ENCODE measurements at places on chromosomes 4 and X. TPM values are rescaled to one million over a fixed set of nuclear protein-coding genes. Genes with fewer than 3 reads are reported as not detected.

- no peak for DNase-seq
These were observed 126.9 kb upstream of the CBR4 start for GRCh38 chr4:169136796-169137557.

DNA sequence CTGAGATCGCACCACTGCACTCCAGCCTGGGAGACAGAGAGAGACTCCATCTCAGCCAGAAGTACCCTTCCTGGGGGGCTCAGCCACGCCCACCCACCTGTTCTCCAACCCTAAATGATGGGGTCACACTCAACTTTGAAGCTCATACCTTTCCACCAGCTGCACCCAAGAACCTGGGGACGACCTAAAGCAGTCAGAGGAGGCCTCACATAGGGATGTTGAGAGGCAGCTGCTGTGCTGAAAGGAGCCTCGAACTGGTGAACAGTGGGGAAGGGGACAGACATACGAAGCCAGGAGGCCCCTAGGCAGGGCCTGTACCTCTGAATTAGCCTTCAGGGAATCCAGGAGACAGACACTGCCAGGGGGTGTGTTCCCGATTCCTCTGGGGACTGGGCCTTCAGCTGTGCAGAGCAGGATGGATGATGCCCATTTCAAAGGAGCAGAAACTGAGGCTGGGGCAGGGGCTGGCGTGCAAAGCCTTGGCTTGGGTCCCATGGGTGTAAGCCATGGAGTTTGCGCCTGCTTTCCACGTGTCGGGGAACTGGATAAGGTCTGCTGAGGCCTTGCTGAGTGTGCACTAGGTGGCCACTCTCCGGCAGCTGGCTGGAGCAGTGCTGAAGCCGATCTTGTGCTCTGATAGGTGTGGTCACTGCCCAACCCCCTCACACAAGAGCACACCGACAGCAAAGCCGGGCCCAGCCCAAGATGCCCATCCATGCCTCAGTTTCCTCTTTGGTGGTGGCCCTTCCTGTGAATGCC lies 130.8 kb downstream of the CPZ start:
- DNase-seq: no peak

- no peak for DNase-seq
These were observed 1341.7 kb downstream of the PCDH7 start for GRCh38 chr4:32061916-32062315.

DNA sequence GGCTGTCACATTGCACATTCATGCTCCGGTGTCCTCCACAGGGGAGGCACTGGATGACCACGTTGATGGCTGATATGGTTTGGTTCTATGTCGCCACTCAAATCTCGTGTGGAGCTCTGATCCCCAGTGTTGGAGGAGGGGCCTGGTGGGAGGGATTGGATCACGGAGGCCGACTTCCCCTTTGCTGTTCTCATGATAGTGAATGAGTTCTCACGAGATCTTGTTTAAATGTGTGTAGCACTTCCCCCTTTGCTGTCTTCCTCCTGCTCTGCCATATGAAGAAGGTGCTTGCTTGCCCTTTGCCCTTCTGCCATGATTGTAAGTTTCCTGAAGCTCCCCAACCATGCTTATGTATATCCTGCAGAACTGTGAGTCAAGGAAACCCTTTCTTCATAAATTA lies 22.3 kb upstream of the NAT8L start:
- DNase-seq: no peak

DNA sequence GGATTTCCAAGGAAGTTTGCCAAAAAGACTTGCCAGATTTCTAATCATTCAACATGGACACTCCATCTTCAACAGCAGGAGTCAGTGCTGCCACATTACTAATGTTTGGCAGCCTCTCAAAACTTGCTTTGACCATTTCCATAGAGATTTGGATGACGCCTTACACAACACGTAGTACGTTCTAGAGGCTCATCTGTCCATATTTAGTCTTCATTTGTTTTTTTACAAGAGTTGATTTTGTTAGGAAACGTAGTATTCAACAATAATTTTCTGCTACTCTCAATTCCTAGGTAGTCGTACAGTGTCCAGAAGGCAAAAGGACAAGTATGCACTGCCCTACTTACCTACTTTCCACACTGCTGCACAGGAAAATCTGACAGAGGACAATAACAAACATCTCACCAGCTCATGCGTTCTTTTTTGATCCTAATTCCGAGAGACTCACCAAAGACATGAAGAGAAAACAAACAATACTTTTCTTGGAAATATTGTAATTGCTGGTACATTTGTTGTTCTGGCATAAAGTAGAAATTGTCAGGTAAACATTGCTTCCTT lies 117.3 kb downstream of the SNCA start:
- no peak for DNase-seq

- DNase-seq: no peak
These were observed 919.1 kb downstream of the ADGRL3 start for GRCh38 chr4:62119195-62119594.

DNA sequence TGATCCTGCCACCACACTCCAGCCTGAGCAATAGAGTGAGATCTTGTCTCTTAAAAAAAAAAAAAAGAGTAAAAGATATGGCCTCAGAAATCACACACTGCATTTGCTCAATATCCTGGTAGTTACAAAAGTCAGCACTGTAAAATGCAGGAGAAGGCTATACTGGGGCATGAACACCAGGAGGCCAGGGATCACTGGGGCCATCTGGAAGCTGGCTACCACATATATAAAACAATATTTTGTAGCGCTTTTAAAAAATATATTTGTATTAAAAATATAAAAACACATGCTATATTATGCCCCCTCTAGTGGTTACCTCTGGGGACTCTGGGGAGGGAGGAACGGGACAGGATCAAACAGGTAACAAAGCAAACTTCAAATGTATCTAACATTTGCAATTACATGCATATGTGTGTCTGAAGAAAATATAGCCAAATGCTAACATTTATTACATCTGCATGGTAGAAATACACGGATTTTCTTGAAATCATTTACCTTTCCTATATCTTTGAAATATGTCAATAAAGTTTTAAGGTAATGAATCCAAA lies 4.0 kb downstream of the C4orf46 start:
- no peak for DNase-seq

GRCh38 chr4:143386812-143387211 lies 50.1 kb downstream of the GAB1 start:
- DNase-seq: no peak

GRCh38 chr4:143356493-143356892 lies 19.8 kb downstream of the GAB1 start:
- no peak for DNase-seq

GRCh38 chr4:97548186-97548585 lies 595.1 kb downstream of the STPG2 start:
- no peak for DNase-seq

- no peak for DNase-seq
These were observed 372.2 kb downstream of the INPP4B start for GRCh38 chr4:142473960-142474338.

DNA sequence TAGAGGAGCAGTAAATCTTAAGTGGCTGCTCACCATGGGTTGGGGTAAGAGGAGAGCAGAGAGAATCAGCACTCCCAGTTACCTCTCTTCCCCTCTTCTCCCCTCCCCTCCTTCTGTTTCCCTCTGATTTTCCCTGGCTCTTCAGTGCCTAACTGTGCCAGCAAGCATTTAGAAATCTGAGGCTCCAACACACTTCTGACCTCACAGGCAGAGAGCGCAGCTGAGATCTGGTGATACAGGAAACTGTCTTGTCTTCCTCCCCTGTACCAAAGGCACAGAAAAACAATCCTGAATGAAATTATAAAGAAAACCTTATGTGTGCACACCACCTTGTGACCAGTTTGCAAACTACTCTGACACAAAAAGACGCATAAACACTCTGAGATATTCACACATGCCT lies 82.4 kb upstream of the SMIM10 start:
- DNase-seq: peak; percentile 5

GRCh38 chr4:60019180-60019579 lies 1180.9 kb upstream of the ADGRL3 start:
- no peak for DNase-seq

- DNase-seq: peak; percentile 69
These were observed 45.2 kb downstream of the TRIM2 start for GRCh38 chr4:153249199-153250041.

DNA sequence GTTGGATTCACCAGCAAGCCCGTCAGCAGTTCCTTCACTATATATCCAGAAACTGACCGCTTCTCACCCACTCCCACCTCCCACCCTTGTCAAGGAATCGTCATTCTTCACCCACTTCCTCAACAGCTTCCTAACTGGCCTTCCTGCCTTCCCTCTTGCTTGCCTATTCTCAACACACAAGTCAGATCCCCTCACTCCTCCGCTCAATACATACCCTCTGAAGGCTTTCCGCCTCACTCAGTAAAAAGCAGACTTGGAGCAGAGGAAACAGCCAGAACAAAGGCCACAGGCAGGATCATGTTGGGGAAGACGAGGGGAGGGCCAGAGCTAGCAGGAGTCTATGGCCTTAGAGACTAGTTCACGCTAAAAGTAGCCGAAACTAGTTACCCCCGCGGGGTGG lies 23.7 kb downstream of the RWDD4 start:
- no peak for DNase-seq

DNA sequence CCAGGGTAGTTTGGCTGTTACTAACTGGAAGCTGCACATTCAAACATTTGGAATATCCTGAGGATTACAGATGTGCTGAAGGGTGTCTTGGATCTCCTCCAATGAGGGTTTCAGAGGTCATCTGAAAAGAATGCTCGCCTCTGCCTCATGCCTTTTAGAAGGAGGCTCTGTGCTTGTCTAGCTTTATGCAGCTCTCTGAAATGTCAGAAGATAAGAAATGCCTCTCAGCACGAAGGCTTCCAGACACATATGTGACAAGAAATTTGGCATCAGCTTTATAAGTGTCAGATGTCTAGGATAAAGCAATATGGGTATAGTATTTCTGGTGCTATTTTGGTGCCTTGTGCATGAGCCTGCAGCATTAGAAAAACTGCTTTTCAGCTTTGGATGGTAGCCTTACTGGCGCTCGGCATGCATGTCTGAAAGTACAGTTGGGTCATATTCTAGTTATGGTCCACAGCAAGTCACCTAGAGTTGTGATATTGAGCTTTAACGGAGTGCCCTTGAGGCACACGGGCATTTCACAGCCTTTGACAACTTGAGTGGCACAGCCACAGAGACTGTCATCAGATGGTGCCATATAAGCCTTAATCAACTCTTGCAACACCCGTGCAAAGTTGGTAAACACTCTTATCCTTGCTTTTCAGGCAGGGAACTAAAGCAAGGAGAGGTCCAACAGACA lies 70.8 kb upstream of the PGRMC2 start:
- peak; percentile 88 for DNase-seq

- DNase-seq: no peak
These were observed 84.8 kb upstream of the TFDP3 start for GRCh38 chrX:133302775-133303445.

GRCh38 chr4:61320154-61320553 lies 120.0 kb downstream of the ADGRL3 start:
- no peak for DNase-seq

GRCh38 chr4:8772499-8773123 lies 99.0 kb downstream of the HMX1 start:
- DNase-seq: no peak

DNA sequence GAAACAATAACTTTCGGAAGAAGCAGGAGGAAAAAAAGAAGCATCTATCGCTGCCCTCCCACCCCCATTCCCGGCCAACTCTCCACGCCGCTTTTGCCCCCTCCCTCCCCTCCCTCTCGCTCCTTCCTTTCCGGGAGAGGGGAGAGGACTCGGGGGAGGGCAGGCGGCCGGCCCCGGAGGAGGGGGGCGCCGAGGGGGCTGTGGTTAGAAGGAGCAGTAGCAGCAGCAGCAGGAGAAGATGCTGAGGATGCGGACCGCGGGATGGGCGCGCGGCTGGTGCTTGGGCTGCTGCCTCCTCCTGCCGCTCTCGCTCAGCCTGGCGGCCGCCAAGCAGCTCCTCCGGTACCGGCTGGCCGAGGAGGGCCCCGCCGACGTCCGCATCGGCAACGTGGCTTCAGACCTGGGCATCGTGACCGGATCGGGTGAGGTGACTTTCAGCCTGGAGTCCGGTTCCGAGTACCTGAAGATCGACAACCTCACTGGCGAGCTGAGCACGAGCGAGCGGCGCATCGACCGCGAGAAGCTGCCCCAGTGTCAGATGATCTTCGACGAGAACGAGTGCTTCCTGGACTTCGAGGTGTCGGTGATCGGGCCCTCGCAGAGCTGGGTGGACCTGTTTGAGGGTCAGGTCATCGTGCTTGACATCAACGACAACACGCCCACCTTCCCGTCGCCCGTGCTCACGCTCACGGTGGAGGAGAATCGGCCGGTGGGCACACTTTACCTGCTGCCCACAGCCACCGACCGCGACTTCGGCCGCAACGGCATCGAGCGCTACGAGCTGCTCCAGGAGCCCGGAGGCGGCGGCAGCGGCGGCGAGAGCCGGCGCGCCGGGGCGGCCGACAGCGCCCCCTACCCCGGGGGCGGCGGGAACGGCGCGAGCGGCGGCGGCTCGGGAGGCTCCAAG lies 1.3 kb downstream of the PCDH7 start:
- DNase-seq: peak; percentile 86

- DNase-seq: no peak
These were observed 409 bp downstream of the UGDH start for GRCh38 chr4:39526765-39527295.

DNA sequence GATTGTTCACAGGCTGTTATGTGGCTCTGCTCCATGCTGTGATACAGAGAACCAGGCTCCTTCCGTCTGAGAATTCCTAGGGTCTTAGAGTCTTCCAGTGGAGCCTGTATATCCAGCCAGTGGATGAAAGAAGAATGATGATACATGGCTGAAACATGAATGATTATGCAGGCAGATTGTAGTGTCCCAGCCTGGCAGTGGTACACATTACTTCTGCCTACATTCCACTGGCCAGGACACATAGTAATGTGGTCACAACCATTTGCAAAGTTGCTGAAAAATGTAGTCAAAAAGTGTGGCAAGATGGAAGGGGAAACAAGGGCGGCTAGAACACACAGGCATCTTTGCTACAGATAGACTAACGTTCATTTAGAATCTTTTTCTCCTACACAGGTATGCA lies 4.5 kb upstream of the GBA3 start:
- no peak for DNase-seq

The SCOC gene
- 46.6 TPM for polyA plus RNA-seq

The CABS1 gene
- not detected for polyA plus RNA-seq

The SLC7A11 gene
- 0.35 TPM for polyA plus RNA-seq

The MMRN1 gene
- polyA plus RNA-seq: 5.6 TPM

The XG gene
- 1.0 TPM for polyA plus RNA-seq

The UGT2B17 gene
- not detected for polyA plus RNA-seq

The ADAM29 gene
- not detected for polyA plus RNA-seq

The GEMIN8 gene
- polyA plus RNA-seq: 14.3 TPM

The ACTRT1 gene
- polyA plus RNA-seq: not detected

The EIF2S3 gene
- polyA plus RNA-seq: 138 TPM
